ENCODE measurements at places on chromosomes 12 and 14. TPM values are rescaled to one million over a fixed set of nuclear protein-coding genes. Genes with fewer than 3 reads are reported as not detected.

Gene OAS2
- polyA plus RNA-seq = 0.21 TPM

Gene TGM1
- polyA plus RNA-seq = 0.97 TPM

Gene MMP17
- 13.2 TPM for polyA plus RNA-seq

Gene CPNE8
- polyA plus RNA-seq = 0.02 TPM

Gene C12orf60
- polyA plus RNA-seq = 0.57 TPM

Gene DAAM1
- polyA plus RNA-seq = 9.8 TPM

Gene KRT1
- not detected for polyA plus RNA-seq

Gene DCN
- 4,723 TPM for polyA plus RNA-seq

Gene P2RX2
- polyA plus RNA-seq = not detected

Gene PRMT5
- 133 TPM for polyA plus RNA-seq

Gene BDKRB2
- polyA plus RNA-seq = 182 TPM

Gene MYO1A
- polyA plus RNA-seq = not detected

Gene CCDC38
- not detected for polyA plus RNA-seq

Gene CPNE6
- not detected for polyA plus RNA-seq

Gene NGB
- not detected for polyA plus RNA-seq

Gene DPPA3
- not detected for polyA plus RNA-seq

Gene MYH7
- polyA plus RNA-seq = not detected

Gene KRT72
- not detected for polyA plus RNA-seq

Gene CNPY2
- polyA plus RNA-seq = 186 TPM

Gene NRIP2
- polyA plus RNA-seq = 0.99 TPM
